ENCODE measurements at places on chromosomes 13 and 19.

DNA sequence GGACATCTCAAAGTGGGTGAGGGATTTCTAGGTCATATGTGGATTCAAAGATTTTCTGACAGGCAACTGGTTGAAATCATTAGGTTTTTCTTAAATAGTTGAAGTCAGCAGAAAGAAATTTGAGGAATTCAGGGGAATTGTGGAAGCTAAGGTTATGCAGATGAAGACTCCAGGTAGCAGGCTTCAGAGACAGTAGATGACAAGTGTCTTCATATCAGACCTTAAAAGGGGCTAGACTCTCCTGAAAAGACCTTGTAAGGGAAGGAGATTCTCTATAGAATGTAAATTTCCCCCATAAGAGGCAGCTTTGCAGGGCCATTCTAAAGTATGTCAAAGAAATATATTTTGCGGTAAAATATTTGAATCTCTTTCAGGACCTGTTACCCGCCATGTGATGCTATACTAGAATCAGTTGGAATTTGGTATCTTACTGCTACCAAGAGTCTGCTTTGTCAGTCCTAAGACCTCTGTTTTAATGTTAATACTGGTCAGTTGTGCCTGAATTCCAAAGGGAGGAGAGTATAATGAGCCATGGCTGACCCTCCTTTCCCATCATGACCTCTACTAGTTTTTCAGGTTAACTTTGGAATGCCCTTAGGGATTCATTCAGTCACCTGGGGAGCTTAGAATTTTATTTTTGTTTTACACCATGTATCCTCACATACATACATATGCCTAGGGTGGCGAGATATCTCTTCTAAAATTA, 1115.5 kb upstream of the SLC10A2 start:
- no peak for DNase-seq

DNA sequence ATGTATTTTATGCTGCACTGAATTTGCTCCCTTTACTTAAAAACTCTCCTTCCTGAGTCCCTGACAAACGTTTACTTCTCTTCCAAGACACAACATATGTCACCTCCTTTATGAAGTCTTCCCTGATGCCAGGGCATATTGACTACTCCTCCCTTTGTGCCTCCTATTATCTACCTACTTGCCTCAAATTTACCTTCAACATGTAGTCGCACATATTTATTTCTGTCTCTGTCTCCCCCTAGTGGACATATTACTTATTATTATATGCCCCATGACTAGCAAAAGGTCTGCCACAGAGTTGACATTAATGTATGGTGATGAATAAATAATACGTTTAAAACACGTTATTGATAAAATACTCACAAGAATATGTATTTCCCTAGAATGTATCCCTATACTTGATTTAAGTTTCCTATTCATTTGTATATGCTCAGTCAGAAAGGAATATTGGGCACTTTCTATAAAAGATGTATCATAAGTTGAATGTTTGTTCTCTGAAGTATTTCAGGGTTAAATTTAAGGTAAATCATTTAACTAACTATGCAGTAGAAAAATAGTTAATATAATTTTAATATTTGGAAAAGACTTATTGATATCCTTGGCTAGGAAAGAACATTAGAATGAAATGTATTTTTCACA, 250.3 kb upstream of the ATXN8OS start:
- no peak for DNase-seq

DNA sequence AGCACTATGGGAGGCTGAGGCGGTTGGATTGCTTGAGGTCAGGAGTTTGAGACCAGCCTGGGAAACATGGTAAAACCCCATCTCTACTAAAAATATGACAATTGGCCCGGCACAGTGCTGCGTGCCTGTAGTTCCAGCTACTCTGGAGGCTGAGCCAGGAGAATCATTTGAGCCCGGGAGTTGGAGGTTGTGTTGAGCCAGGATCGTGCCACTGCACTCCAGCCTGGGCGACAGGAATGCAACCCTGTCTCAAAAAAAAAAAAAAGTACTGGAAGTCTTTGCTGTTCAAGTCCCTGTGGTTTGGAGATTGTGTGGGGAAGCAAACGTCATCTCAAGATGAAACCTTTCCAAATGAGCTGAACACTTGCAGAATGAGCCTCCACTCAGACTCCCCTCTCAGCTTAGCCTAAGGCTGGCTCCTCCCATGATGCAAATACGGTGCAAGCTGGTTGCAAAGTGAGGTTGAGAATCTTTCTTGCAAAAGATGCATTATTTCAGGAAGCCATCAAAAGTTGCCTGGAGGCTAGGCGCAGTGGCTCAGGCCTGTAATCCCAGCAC, 46.2 kb downstream of the MYO9B start:
- DNase-seq: no peak

- DNase-seq: no peak
These were observed 9.8 kb downstream of the ERICH4 start for GRCh38 chr19:41452584-41453275.

DNA sequence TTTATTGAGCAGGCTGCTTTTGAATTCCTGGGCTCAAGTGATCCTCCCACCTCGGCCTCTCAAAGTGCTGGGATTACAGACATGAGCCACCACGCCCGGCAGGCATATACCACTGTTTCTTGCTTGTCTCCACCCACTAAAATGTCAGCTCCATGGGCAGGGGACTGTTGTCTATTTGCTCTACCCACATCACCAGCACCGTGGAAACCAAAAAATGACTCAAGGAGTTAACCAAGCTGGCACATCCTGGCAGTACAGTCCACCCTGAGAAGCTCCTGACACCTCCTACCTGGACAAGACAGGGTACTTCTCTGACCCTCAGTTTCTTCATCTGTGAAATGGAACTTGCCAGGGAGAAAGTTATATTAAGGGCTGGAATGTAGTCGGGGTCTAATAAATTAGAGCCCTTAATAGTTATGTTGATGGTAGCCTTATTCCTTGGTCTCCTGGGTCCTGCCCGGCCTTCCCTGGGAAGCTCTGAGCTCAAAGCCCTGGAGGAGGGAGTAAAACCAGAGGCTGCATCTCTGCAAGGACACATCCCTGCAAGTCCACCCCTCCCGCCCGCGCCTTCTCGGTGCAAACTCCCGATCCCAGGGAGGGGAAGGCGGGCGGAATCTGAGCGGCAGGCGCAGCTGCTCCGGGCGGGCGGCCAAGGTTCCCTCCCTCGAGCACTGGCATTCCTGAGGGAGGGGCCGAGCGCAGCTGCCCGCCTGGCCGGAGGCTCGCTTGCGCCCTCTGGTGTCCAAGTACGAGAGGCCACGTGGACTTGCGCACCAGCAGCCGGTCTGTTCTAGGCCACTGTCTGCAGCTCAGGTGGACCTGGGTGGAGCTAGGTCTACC, 14.1 kb downstream of the RDH8 start:
- DNase-seq: peak; percentile 86

GRCh38 chr19:30017172-30017571, 75.1 kb downstream of the URI1 start:
- no peak for DNase-seq

DNA sequence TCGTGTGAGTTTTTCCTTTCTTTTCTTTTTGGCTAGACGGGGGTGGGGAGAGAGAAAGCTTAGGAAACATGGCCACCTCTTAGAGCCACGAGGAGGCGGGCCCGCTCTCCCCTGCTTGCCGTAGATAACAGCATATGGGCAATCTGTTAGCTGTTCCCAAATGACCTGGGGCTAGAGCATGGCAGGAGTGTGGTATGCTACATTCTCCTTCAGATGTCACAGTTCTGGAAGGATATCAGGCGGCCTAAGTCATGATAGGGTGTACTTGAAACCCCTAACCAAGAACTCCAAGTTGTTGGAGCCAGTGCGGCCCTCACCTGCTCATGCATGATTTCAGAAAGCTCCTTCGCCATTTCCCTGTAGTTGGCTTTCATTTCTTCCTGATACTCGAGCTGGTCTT, 44.3 kb upstream of the SLC15A1 start:
- DNase-seq: no peak

DNA sequence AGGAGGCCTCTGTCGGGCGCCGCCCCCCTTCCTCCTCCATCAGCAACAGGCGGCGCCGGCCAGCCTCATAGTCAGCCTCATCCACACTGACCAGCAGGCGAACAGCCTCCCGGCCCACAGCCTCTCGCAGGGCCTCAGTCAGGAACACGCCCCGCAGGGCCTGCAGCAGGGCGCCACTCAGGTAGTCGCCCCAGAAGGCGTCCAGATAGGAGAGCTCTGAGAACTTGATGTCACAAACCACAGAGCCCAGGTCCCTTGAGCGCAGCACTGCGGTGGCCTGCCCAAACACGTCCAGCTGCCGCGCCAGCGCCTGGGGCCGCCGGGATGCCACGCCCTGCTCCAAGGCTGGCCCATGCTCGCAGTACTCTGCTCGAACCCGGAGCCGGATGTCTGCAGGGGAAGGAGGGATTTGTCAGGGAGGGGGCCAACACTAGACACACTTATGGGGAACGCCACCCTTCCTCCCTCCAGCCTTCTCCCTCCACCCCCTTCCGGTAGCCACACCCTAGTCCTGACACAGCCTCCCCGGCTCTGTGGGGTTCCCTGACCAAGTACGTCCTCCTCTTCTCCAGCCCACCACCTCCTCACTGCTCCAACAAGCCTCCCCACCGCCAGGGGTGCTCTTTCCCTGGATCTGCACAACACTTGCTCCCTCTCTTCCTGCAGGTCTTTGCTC, 17.9 kb downstream of the DEDD2 start:
- peak; percentile 84 for DNase-seq
